NCI-H2171 (cell line): ENCODE measurements at places on chromosomes 7 and 10.

- no peak for DNase-seq
Observed at GRCh38 chr7:88357781-88358525, 51.3 kb upstream of the STEAP4 start.

DNA sequence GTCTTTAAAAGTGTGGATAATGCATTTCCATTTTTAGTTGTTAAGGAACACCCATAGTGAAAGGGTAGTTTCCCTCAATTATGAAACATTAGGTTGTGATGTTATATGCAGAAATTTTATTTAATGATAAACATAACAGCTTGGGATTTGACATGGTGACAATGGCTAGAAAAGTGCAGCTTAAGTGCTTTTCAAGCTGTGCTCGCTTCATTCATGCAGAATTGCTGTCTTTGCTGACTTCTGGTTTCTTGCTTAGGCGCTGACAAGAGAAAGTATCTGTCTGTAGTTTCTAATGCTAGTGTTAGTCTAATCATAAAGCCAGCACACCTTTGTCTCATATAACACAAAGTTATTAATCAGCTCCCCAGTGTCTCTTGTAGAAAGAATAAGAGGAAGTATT is 170.0 kb downstream of the ARL5B start:
- no peak for DNase-seq

GRCh38 chr7:150383710-150384397 is 4.7 kb downstream of the ZNF775 start:
- DNase-seq, result no peak

DNA sequence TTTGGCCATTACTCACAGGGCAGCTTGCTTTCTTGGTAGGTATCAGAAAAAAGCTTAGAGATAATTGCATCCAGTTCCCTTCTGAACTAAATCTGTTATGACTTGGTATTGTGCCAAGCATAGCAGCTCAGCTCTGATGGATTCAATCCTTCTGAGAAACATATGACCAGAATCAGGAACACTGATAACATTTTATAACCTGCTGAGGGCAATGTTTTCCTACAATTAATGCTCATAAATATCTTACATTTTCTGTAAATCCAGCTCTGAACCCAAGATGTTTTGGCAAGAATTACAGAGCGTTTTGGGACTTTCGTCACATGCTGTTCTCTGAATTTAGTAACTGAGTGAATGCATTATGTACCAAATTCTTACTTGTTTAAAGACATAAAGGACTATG is 167.8 kb downstream of the KIF20B start:
- DNase-seq, result no peak

GRCh38 chr7:45259227-45259596 is 101.6 kb downstream of the RAMP3 start:
- DNase-seq, result no peak

- DNase-seq, result no peak
Observed at GRCh38 chr10:67818323-67818722, 19.7 kb downstream of the DNAJC12 start.

DNA sequence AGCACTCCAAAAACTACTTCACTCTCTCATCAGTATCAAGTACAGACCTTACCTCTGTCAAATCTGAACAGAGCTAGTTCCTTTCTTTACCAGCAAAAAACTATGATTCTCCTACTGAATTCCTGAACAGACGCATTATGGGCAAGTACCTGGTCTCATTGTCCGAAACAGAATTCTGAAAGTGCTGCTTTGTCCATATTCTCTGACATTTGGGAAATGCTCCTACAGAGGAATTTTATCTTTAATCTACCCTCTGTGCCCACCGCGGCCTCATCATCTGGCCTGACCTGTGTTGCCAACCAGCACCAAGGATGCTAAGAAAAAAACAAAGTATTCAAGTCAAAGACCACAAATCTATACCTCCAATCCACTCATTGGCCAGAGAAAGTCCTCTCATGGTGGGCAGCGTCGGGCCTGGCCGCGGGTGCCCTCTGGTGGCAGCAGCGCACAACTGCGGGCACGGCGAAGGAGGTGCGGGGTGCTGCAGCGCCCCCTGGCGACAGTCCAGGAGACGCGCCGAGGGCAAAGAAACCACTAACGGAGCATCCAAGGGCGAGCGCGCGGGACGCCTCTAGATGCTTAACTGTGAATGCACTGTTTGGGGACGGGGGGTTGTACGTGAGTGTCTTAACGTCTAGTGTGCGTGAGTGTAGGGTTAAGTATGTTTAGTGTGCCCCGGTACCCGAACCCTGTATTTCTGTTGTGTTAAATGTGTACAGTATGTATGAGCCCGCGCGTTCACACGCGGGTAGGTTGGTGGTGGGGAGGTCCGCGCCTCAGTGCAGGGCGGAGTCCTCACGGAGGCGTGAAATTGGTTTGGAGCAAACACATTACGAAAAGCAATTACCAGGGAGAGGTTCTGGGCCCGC is 5.0 kb upstream of the GBX1 start:
- peak; percentile 24 for DNase-seq

GRCh38 chr10:125159486-125159931 is 854 bp downstream of the CTBP2 start:
- DNase-seq, result no peak

DNA sequence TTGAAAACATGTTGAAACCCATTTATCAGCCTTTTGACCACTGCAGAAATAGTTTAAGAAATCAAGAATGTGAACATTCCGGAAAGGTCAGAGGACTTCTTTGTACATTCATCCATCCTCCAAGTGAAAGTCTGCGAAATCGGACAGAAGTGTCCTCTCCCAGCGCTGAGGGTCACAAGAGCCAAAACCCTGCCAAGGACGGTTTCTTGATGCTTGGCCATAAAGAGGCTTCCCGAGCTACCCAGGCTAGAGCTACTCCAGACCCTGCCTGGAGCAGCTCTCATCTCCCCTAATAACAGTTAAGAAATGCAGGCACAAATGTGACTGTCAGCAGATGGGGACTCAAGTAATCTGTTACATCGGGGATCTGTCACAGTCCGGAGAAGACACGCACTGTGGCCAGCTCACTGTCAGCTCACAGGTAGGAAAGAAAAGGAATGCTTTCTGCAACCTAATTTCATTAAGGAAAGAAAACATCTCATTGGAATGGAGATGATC is 4.5 kb upstream of the CYTH3 start:
- DNase-seq, result no peak

- DNase-seq, result no peak
Observed at GRCh38 chr7:120526902-120527509, 254.0 kb downstream of the KCND2 start.

DNA sequence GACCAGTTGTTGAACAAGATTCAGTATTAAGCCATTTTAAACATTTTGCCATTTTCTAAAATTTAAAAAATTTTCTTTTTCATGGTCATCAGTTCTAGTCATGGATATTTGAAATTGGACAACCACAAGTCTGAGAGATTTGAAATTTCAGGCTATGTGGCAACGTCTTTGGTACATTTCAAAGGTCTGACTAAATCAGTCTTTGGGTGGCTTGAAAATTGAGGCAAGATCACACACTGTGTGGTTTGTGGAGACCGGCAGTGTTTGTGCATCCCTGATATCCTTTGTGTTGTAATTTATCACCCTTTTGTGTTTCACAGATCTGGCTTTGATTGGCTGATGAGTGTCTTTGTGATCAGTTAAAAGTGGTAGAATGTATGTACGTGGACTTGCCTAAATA is 35.7 kb downstream of the CCAR1 start:
- no peak for DNase-seq

DNA sequence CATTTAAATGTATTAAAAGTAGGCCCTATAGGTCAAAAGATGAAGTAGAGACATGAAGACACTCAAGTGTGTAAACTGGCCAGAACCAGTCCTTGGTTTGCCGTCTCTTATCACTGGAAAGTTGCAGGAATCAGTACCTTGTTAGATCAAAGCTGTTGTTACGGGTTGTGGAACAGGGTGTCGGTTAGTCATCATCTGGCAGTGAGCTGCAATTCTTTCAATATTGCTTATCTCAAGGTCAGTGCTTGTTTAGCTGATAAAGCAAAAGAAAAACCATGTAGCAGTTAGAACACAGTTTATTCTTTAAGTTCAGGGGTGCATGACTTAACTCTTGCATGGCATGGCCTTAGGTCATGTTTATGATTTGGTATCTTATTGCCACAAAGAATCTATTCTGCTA is 10.0 kb upstream of the SLC13A1 start:
- DNase-seq, result no peak

DNA sequence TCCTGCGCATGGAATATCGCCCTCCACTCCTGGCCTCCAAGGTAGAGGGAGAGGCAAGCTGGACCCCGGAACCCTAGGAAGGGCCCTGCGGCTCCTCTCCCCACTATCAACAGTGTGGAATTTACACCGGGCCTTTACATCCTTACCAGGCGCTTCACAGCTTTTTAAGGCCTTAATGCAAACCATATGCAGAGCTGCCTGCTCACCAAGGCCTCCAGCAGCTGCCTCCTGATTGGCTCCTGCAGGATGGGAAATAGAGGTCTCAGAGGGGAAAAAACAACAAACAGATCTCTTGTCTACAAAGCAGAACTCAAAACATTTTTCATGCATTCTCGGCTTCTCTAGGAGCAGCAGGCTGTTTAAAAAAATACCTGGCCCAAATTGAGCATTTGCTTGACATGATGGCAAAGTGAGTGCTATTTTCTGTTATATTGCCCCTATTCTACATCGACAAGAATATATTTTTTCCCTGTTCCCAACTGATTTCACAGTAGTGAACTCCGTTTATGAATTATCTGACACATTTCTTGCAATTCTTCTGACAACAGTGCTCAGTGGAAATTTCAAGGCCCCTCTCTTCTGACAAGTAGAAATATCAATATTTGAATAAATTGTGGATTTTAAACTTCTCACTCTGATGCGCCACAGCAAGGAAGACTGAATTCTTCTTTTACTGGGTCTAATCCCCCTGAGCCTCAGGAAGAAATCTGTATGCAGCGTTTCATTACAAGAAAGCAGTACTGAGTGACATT is 51.7 kb downstream of the EBF3 start:
- no peak for DNase-seq

DNA sequence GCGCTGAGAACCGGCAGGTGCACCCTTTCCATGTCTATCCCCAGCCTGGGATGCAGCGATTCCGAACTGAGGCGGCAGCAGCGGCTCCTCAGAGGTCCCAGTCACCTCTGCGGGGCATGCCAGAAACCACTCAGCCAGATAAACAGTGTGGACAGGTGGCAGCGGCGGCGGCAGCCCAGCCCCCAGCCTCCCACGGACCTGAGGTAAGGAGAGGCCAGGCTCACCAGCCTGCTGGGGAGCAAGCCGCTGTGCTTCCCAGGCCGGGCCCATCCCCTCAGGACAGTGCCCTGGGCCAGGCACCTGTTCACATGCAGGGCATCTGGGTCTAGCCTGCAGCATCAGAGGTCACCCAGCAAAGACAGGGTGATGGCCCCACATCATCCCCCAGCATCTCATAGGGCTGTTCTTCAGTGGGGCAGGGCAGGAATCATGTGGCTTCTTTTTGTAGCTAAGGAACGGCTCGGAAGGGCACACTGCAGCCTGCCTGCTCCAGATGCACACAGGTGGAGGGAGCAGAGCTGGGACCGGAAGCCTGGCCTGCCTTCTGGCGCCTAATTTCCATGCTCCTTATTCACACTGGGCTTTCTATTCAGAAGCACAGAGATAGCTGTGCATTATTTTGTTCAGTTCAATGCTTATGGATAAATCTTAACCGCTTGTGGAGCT is 18.9 kb downstream of the BAG3 start:
- peak; percentile 21 for DNase-seq

DNA sequence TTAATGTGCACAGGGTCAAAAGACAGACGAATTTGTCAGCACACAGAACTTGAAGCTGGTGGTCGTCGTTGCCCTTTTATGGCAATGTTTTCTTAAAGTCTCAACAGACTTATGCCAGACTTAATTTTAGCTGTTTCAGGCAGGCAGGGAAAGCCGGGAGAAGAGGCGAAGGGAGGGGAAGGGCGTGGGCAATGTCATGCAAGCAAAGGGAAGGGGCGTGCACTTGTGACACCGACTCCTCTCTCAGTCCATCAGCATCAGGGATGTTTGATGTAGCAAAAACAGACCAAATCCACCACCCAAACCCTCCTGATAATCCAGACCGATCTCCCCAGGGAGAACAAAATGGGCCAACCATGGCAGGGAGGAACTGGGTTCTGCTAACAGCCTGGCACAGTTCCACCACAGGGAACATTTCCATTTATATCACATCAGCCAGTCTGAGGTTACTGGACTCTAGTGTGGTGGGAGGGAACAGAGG is 118.1 kb upstream of the RHEB start:
- DNase-seq, result no peak

GRCh38 chr10:106705681-106706100 is 458.8 kb downstream of the SORCS1 start:
- peak; percentile 1 for DNase-seq

- DNase-seq, result no peak
Observed at GRCh38 chr10:87702260-87702972, 42.7 kb downstream of the PAPSS2 start.

DNA sequence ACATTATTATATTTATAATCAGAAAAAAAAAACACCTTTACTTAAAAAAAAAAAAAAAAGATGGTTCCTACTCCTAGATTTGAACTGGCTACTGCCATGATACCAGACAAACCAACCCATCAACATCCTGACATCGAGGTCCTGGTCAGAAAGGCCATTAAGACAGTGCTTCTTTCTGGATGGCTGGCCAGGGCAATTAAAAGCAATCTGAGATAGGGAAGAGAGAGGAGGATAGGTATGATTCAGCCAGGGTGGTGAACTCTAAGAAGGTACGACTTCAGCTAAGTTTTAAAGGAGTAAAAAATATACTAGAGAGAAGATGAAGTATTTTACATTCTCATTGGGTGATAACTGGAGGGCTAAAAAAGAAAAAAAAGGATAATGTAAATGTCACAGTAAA is 139.0 kb downstream of the DOCK4 start:
- no peak for DNase-seq

GRCh38 chr7:55140941-55141278 is 122.1 kb downstream of the EGFR start:
- DNase-seq, result no peak

GRCh38 chr10:93856349-93857145 is 37.2 kb upstream of the SLC35G1 start:
- DNase-seq, result no peak

DNA sequence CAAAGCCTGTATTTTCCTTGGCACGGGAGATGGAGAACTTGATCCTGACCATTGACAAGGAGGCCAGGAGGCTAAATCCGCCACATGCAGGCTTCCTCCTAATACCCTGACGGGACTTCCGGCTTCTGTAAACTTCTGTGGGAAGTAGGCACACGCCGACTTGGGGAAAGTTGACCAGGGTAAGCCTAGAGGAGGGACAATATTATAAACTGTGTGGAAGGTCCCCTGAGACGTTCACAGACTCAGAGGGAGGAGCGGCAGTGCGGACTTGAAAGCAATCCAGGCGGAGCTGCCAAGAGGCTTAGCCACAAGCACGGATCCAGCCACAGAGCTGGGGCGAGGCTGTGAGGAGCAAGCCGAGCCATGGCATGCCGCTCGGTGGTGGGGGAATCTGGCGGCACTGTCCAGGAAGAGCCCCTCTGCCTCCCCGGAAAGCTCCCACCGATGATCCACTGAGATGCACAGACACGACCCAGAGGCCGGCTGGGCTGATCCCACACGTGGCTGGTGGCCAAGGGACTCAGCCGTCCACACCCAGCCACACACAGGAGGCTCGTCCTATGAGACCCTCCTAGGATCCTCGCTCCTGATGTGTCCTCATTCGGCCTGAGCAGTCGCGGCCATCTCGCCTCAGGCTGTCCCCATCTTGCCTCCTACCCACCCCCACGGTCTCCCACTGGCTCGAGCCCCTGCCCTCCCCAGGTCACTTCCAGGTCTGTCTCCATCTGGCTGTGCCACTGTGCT is 40.0 kb upstream of the INSIG1 start:
- DNase-seq, result no peak

GRCh38 chr7:101564778-101565211 is 64.3 kb downstream of the MYL10 start:
- no peak for DNase-seq

- peak; percentile 39 for DNase-seq
Observed at GRCh38 chr7:157139111-157139809, 534 bp downstream of the UBE3C start.

GRCh38 chr10:35813219-35813618 is 171.1 kb upstream of the FZD8 start:
- DNase-seq, result no peak
